ENCODE measurements at places on chromosomes 1 and 21. TPM values are rescaled to one million over a fixed set of nuclear protein-coding genes. Genes with fewer than 3 reads are reported as not detected.

Gene CYP4X1
- 1.3 TPM for total RNA-seq

Gene USP48
- total RNA-seq = 71.6 TPM

Gene SLC6A9
- 9.2 TPM for total RNA-seq

- no peaks in the 10 kb centered on the region for H3K27me3 ChIP-seq
- no peak for DNase-seq
- no peak overlapping the region for H3K27ac ChIP-seq
- no peaks in the 10 kb centered on the region for H3K4me1 ChIP-seq
These were observed 10.7 kb downstream of the PLA2G5 start for GRCh38 chr1:20080441-20081352.

GRCh38 chr1:41455479-41456332, 28.8 kb downstream of the EDN2 start:
- H3K4me3 ChIP-seq = no peak overlapping the region
- no peak overlapping the region for H3K27ac ChIP-seq
- no peaks in the 10 kb centered on the region for H3K36me3 ChIP-seq
- no peaks in the 10 kb centered on the region for H3K27me3 ChIP-seq

DNA sequence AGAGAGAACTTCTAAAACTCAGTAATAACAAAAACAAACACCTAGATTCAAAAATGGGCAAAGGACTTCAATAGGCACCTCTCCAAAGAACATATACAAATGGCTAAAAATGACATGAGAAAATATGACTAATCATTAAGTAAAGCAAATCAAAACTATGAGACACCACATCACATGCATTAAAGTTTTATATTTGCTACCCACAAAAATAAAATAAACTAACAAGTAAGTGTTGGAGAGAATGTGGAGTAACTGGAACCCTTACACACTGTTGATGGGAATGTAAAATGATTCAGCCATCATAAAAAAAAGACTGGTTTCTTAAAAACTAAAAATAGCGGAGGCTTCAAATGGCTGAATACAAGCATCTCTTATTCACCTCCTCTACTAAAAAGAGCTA, 262.1 kb upstream of the PKN2 start:
- H3K27me3 ChIP-seq = no peaks in the 10 kb centered on the region
- no peak for DNase-seq
- H3K27ac ChIP-seq = no peak overlapping the region
- H3K4me3 ChIP-seq = no peak overlapping the region
- H3K36me3 ChIP-seq = no peaks in the 10 kb centered on the region
- H3K4me1 ChIP-seq = no peaks in the 10 kb centered on the region

DNA sequence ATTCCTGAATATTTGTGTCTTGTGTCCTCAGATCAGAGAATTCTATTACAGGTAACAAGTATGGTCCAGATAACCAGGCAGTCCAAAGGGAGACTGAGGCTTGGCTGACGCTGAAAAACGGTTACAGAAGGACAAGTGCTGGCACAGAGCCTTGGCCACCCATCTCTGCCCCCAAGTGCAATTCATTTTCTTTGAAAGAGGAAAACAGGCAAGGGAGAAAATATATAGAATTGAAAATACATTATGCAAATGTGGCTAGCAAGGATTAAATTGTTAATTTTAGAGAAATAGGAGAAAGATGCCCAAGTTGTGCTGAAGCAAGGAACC, 1.2 kb downstream of the SORT1 start:
- DNase-seq = no peak
- H3K4me3 ChIP-seq = peak overlapping the region; percentile 50
- no peak overlapping the region for H3K27ac ChIP-seq
- peaks cover 4% of the 10 kb centered on the region for H3K36me3 ChIP-seq
- peaks cover 18% of the 10 kb centered on the region for H3K4me1 ChIP-seq

GRCh38 chr1:37989361-37989930, 376 bp downstream of the SF3A3 start:
- H3K27ac ChIP-seq = peak overlapping the region; percentile 91
- H3K27me3 ChIP-seq = no peaks in the 10 kb centered on the region
- peak overlapping the region; percentile 68 for H3K4me3 ChIP-seq
- DNase-seq = no peak
- H3K4me1 ChIP-seq = peaks cover 10% of the 10 kb centered on the region

- no peak overlapping the region for H3K27ac ChIP-seq
- no peak overlapping the region for H3K4me3 ChIP-seq
- H3K36me3 ChIP-seq = no peaks in the 10 kb centered on the region
- H3K4me1 ChIP-seq = peaks cover 6% of the 10 kb centered on the region
- H3K27me3 ChIP-seq = no peaks in the 10 kb centered on the region
These were observed 5.3 kb upstream of the RGS2 start for GRCh38 chr1:192803501-192803900.
